Activated CD4-positive, alpha-beta T cell treated with anti-CD3 and anti-CD28 coated beads, Interleukin-2, amount 50 U/mL, for 24 hours (primary cell): ENCODE measurements at places on chromosomes 12 and 14.

- DNase-seq = peak; percentile 15
Observed at GRCh38 chr14:72104011-72104613, 171.9 kb downstream of the RGS6 start.

- DNase-seq = no peak
Observed at GRCh38 chr12:774051-774614, 21.8 kb downstream of the WNK1 start.

DNA sequence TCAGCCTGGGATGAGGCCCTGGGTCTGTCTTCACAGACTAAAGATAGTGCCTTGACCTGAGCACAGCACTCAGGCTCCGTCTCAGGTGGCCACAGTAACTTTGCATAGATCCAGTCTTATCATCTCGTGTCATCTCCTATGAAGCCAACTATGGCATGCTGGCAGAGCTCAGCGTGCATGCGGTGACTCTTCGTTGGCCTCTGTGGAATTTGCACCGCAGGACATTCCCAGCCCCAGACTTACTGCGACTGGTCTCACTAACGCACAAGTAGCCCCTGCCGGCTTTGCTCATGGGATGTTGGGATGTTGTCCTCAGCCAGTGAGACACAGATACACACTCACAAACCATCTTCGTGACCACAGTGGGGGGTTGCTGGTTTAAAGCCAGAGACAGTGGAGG lies 199.6 kb downstream of the CHST11 start:
- DNase-seq = no peak

- no peak for DNase-seq
Observed at GRCh38 chr12:106248312-106248845, 559 bp upstream of the CKAP4 start.

DNA sequence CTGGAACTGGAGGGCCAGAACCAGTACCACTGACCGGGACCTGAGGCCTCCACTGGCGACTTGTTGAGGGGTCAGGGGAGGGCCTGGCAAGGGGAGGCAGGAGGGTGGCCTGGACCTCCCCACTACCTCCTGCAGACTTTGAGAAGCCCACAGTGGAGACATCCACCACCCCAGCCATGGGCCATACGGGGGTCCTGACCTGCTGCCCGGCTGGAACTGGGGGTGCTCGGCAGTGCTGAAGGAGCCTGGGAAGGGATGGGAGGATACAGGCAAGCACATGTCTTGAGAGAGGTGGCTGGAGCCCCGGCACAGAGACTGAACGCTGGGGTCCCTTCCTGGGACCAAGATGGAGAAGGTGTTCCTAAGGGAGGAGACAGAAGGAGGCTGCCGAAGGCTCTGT lies 14.3 kb downstream of the NGB start:
- no peak for DNase-seq

- DNase-seq = no peak
Observed at GRCh38 chr14:77076113-77076631, 21.9 kb upstream of the CIPC start.

- no peak for DNase-seq
Observed at GRCh38 chr12:34390846-34391700, 368.8 kb downstream of the ALG10 start.

DNA sequence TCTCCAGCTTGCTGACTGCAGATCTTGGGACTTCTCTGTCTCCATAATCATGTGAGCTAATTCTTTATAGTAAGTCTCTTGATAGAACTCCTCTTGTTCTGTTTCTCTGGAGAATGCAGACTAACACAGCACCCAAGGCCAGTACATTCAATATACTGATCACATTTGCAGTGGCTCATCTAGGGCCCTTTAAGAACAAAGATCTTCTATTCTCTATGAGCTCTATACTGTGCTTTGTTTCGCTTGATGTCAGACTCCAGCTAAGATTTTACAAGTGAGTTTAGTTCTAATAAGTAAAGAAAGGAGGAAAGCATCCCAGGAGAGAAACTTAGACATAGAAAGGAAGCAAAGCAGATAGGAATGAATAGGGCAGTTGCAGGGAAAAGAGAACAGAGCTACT lies 69.3 kb upstream of the TMPO start:
- no peak for DNase-seq

GRCh38 chr12:51244269-51244668 lies 5.6 kb downstream of the DAZAP2 start:
- DNase-seq = no peak

GRCh38 chr14:61524211-61524806 lies 171.0 kb upstream of the HIF1A start:
- no peak for DNase-seq

GRCh38 chr12:132282950-132283771 lies 46.2 kb downstream of the GALNT9 start:
- no peak for DNase-seq

DNA sequence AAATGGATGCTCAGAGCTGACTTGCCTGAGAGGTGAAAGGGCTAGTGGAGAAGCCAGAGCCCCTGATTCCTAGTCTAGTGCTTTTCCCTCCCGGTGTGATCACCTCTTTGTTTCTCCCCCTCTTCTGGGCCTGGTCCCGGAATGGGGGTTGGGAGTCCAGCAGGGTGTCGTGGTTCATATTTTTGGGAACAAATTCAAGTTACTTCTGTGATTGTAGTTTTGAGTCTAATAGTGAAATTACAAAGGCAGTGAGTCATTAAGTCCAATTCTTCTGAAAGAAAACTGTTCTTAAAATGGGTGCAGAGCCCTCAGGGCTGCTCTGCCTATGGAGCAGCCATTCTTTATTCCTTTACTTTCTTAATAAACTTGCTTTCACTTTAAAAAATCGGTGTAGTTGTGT lies 7.6 kb downstream of the SUSD6 start:
- DNase-seq = no peak

DNA sequence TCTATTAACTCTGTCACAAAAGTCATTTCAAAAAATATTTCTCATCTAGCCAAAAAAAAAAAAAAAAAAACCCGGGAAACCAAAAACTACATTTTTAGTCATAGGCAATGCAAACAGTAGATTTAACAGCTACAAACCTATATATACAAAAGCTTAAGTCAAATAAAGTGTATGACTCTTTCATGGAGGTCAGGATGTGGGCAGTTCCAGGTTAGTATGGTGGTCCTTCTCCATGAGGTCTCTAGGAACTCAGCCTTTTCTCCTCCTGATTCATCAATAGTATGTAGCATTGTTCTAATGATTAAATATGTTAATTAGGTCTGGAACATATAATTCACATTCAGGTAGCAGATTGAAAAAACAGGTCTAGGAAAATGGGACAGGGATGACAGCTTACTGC lies 586.5 kb downstream of the SLC16A7 start:
- no peak for DNase-seq
